ENCODE measurements at places on chromosomes 1 and 21.

DNA sequence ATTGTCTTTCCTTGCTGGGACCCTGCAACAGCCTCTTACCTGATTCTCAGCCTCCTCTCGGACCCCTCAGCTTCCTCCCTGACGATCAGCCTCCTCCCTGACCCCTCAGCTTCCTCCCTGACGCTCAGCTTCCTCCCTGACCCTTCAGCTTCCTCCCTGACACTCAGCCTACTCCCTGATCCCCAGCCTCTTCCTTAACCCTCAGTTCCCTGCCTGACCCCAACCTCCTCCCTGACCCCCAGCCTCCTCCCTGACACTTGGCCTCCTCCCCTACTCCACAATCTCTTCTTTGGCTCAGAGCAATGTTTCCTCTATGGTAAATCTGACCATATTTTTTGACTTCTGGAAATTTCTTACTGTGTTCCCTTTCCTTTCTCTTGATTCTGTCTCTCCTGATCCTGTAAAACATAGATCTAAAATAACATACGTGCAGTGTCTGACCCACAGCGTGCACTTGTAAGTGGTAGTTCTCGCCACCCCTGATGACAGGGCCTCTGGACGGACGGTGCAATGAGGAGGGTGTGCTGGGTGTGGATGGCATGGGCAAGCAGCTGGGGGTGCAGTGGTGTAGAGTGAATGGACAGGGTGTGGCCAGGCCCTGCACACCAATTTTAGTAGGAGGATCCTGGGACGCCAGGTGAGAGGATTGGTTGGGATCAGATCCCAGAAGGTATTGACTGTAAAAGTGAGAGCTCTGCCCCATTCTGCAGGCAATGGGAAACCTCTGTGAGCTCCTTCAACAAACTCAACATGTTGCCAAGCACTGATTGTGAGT, 264.1 kb downstream of the FOXD2 start:
- DNase-seq = no peak

DNA sequence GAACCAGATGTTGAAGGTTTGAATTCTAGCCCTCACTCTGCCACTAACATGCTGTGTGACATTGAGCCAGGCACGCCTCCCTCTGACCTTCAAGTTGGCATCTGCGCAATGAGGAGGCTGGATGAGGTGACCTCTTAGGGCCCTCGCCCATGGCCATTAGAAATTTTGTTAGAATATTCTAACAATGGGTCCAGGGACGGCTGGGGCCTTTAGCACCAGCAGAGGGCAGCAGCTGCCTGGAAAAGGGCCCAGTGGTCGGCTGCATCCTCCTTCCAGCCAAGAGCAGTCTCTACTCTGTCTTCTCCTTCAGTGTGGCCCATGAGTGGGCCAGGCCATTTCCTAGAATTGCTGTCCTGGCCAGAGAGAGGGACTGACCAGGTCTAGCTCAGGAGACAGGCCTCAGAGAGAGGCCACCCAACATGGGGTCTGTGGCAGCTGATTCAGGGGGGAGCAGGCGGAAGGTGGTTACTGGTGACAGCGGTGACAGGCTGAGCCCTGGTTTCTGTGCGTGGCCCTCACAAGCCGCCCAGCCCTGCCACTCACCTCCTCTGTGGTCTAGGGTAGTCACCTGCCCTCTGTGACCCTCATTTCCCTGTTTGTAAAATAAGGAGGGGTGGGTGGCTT, 101.3 kb upstream of the ACTL8 start:
- no peak for DNase-seq

GRCh38 chr1:177385760-177386698, 215.3 kb downstream of the BRINP2 start:
- no peak for DNase-seq

GRCh38 chr1:112868191-112868590, 87.8 kb downstream of the SLC16A1 start:
- DNase-seq = no peak

DNA sequence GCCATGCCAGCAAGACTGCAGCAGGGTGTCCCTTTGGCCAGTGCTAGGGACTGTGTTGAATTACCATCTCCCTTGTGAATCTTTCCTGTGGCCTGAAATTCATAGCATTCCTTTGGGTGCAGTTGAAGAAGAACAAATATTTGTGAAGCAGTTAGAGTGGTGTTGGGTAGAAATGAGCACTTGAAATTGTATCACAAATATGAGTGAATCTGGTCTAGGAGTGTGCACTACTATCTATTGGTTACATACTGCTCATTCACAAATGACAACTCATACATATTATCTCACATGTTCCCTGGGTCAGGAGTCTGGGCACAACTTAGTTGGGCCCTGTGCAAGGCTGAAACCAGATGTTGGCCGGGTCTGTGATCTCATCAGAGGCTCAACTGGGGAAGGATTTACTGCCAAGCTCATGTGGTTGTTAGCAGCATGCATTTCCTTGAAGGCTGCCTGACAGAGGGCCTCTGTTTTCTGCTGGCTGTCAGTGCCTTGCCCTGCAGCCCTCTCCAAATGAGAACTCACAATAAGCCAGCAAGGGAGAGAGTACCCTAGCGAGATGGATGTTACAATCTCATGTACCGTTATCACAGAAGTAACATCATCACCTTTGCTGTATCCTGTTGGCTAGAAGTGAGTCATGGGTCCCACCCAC, 23.8 kb downstream of the AJAP1 start:
- DNase-seq = no peak

DNA sequence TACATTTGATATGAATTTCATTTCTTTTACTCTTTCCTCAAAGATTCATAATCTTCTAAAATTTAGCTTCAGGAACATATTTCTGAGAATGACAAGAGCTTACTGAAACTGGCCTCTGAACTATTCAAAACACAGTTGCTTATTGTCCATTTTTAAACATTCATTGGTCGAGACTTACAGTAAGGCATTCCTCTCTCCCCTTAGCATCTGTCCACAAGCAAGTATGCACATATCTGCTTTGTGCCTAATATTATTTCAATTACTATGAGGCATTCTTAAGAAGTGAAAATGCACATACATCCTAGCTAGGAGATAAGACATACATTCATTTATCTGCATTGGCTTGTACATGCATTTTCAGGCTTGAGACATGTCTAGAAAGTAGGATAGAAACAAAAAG, 488.7 kb downstream of the PTBP2 start:
- DNase-seq = no peak

GRCh38 chr1:27446496-27447020, 43.4 kb downstream of the WASF2 start:
- no peak for DNase-seq

GRCh38 chr1:227959325-227959860, 11.7 kb upstream of the WNT9A start:
- no peak for DNase-seq

DNA sequence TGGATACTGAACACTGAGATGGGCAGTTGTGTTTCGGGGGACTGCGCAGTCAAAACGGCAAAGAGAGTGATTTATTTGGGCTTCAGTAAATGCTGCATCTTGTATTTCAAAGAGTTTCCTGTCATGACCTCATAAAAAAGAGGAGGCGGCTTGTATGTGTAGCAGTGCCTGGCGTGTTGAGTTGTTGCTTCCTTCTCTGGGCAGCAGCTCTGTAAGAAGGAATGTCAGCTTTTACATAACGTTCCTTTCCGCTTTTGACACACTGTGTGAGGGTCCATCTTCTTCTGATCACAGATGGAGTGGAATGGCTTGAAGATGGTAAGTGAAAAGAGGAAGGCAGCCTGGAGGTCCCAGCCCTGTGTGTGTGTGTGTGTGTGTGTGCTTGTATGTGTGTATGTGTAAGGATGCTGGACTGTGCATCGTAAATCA, 941 bp downstream of the ELAVL4 start:
- DNase-seq = no peak

GRCh38 chr1:10553118-10553517, 78.4 kb downstream of the PEX14 start:
- no peak for DNase-seq

- DNase-seq = no peak
These were observed 165.8 kb downstream of the CLEC20A start for GRCh38 chr1:178330848-178331497.

DNA sequence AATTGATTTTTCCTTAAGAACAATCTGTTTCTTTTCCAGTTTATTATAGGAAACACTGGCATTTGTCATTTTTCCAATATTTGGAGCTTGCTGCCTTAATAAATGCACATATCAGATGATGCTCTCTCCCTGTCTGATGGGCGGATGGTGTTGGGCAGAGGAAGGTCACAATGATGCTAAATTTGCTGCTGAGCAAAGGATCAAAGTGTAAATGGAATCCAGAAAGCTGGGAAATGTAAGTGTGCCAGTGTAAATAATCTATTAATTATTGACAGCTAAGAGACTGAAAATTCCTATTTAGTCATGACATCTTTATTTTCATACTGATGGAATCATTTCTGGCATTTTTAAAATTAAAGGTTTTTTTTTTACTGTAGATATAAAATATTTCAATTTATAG, 243.2 kb downstream of the PTBP2 start:
- DNase-seq = no peak

GRCh38 chr1:34690269-34690668, 64.6 kb upstream of the GJB5 start:
- no peak for DNase-seq

DNA sequence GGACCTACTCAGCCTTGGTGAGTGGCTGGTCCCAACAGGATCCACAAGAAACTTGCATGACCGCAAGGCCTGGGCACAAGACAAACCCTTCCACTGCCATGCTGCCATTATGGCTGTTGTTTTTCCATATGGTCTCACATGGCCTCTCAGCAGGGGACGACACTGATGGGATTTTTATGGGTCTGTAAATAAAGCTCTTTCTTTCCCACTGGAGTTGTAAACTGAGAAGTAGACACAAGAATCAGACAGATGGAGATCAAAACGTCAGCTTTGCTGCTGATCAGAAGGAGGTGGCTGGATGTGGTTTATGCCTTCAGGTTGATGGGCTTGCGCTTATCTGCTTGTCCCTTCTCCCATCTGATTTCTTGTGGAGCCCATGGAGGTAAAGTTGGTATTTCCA, 138.1 kb upstream of the KCNJ6 start:
- DNase-seq = no peak

DNA sequence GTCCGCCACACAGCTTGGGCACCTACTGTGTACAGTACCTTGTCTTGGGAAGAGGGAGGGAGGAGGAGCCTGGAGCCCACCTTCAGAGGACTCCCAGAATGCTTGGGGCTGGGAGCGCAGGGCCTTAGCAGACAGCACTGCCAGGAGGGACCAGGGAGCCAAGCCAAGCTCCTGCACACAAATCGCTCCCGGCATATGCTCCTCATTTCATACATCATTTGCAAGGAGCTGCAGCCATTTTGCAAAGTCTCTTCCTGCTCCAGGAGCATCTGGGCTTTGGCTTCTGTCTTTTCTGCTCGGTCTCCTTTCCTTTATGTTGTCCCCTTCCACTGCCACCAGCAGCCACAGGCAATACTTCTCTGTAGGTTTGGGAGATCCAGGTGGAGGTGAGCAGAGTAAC, 175.2 kb upstream of the ZC3H12A start:
- DNase-seq = no peak

DNA sequence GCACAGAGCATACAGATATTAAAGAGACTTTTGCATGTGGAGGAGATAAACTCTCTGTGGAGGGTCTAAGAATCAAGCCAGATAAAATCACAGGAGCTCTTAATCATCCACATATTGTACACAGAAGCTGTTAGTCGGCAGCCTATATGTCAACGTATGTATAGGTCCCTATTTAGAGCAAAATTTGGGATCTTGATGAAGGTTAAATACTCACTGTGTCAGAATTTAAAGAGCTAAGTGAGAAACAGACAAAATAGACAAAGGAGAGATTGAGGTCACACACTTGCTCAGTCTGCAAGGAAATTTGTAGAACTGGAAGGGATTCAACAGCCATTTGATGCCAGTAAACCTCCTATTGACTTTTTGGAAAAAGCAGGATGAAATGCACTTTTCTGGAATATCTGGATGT, 4.1 kb upstream of the IRF2BP2 start:
- no peak for DNase-seq

DNA sequence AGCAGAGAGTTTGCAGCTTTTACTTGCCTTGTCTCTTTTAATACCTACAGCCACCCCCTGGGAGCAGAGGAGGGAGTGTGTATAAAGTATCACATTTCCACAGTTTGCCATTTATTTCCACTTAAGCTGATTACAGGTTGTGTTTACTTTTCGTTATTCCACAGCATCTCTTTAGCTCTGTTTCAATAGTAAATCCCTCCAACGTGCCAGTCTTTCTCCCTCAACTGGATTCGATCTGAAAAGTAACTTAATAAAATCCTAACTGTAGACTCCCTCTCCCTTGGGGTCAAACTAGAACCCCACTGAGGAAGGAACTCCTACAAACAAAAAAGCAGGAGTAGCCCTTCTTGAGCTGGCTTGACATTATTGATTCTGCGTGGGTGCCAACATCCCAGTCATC, 3.1 kb upstream of the FCGR2A start:
- no peak for DNase-seq

- DNase-seq = no peak
These were observed 16.7 kb upstream of the NADK start for GRCh38 chr1:1794999-1795398.

DNA sequence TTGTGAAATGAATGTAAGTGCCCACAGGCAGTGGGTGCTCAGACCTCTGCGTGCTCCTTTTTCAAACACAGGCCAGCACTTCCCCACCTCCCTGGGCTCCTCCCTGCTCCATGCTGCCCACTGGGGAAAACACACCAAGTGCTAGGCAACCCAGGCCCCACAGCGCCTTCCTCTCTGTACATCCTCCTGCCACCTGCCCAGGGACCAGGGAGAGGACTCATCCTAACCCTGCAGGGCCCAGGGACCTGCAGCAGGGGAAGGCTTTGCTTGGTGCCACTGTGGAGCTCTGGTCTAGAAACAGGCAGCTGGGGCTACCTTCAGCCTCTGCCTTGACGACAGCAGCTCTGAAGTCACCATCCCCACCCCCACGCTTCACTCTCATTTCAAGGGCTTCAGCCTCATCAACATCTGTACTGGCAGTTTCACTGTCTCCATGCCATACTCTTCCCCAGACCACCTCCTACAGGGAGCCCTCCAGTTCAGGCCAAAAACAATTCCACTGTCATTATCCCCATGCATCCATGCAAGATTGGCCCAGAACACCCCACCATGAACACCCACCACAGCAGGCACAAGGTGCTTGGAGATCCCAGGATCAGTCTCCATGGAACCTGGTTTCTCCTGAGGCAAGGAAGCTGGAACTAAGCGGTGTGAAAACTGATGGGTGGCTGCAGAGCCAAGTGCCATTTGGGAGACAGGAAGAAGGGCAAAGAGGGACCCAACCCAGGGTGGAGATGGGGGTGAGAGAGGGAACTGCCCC, 1.1 kb downstream of the IGSF8 start:
- DNase-seq = peak; percentile 39

GRCh38 chr1:29855561-29856160, 619.3 kb downstream of the PTPRU start:
- no peak for DNase-seq

- DNase-seq = no peak
These were observed 182.7 kb downstream of the C1orf94 start for GRCh38 chr1:34359411-34359810.

- DNase-seq = peak; percentile 73
These were observed 17.5 kb upstream of the CAMK1G start for GRCh38 chr1:209565759-209566678.

GRCh38 chr1:91792489-91793071, 93.4 kb downstream of the TGFBR3 start:
- DNase-seq = no peak

Measured in activated naive CD4-positive, alpha-beta T cell treated with Interleukin-2 at 50 U/mL for 16 hours (primary cell).